ENCODE measurements at places on chromosomes 1 and 21. TPM values are rescaled to one million over a fixed set of nuclear protein-coding genes. Genes with fewer than 3 reads are reported as not detected.

Gene AADACL3
- polyA plus RNA-seq = not detected

Gene PRXL2B
- 6.0 TPM for polyA plus RNA-seq

Gene DMBX1
- polyA plus RNA-seq = not detected

Gene FALEC
- not detected for polyA plus RNA-seq

Gene C4BPA
- polyA plus RNA-seq = 1,527 TPM

Gene RAB7B
- polyA plus RNA-seq = 0.20 TPM

Gene GBP6
- not detected for polyA plus RNA-seq

DNA sequence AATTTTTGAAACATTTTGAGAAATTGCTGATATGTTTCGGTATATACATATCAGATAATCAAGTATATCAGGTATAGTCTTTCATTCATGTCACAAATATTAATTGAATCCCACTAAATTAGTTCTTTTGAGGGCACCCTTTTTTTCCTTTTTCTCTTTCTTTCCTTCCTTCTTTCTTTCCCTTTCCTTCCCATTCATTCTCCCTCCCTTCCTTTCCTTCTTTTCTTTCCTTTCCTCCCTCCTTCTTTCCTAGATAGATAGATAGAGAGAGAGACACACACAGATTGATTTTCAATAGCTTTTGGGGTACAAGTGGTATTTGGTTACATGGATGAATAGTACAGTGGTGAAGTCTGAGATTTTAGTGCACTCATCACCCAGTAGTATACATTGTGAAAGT is 5.7 kb downstream of the NSL1 start:
- DNase-seq = no peak

GRCh38 chr21:14977814-14978213 is 87.0 kb downstream of the NRIP1 start:
- DNase-seq = no peak

GRCh38 chr1:199858856-199859255 is 168.7 kb upstream of the NR5A2 start:
- DNase-seq = no peak

DNA sequence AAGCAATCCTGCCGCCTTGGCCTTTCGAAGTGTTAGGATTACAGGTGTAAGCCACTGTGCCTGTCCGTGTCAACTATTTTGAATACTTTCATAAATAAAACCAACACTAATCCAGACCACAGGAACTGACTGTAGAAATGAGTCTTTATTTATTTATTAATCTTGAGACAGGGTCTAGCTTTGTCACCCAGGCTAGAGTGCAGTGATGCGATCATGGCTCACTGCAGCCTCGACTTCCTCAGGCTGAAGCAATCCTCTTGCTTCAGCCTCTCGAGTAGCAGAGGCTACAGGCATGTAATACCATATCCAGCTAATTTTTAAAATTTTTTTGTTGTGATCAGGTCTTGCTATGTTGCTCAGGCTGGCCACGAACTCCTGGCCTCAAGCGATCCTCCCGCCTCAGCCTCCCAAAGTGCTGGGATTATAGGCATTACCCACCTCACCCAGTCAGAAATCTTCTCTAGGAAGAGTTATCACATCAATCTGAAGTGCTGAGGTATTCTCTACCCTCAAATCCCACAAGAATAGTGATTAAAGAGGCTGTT is 21.7 kb upstream of the CPLANE2 start:
- no peak for DNase-seq

- DNase-seq = no peak
These were observed 138.6 kb upstream of the EDN2 start for GRCh38 chr1:41622859-41623732.

GRCh38 chr1:160406131-160406968 is 6.0 kb downstream of the VANGL2 start:
- peak; percentile 17 for DNase-seq

GRCh38 chr1:116795482-116795829 is 41.2 kb downstream of the CD2 start:
- DNase-seq = no peak

DNA sequence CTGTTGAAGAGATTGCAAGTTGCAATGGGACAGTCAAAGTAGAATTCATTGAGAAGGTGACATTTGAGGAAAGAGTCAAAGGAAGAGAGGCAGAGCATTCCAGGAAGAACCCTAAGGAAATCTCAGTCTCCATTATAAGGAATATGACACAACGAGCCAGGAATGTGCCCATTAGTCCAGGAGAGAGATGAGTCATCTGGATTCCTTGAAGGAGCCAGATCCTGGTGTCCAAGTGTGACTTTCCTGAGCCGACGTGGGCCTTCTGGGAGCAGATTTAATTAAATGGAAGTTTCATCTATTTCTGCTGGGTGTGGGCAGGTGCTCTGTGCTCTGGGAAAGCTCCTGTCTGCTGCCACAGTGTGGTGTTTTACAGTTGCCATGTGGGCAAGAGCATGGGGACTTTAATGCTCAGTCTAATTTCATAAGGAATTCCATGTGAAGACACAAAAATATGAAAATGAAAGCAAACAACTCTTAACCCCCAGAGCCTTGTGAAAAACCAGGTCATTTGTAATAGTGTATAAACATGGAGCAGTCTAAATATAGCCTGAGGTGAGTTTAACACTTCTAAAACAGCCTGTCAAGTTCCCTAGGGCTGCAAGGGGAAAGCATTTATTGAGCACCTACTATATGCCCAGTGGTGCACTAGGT is 111.4 kb upstream of the ARTN start:
- no peak for DNase-seq

- no peak for DNase-seq
These were observed 39.2 kb upstream of the SCMH1 start for GRCh38 chr1:41281334-41281733.

DNA sequence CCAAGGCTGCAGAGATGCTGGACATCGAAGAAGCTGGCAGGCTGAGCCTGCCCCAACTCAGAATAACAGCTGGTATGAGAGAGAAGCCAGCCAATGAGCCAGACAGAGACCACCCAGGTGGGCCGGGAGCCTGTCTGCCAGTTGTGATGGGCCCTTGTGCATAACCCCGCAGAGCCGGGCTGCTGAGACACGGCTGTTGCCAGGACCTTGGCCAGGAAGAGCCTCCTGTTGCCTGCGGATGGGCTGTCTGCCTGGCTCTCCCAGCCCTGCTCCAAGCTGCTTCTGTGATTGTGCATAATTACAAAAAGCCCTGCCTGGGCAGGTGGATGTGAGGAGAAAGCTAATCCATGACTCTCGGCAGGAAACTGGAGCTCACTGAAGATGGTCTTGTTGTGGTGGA is 126.5 kb downstream of the CAPN8 start:
- no peak for DNase-seq

DNA sequence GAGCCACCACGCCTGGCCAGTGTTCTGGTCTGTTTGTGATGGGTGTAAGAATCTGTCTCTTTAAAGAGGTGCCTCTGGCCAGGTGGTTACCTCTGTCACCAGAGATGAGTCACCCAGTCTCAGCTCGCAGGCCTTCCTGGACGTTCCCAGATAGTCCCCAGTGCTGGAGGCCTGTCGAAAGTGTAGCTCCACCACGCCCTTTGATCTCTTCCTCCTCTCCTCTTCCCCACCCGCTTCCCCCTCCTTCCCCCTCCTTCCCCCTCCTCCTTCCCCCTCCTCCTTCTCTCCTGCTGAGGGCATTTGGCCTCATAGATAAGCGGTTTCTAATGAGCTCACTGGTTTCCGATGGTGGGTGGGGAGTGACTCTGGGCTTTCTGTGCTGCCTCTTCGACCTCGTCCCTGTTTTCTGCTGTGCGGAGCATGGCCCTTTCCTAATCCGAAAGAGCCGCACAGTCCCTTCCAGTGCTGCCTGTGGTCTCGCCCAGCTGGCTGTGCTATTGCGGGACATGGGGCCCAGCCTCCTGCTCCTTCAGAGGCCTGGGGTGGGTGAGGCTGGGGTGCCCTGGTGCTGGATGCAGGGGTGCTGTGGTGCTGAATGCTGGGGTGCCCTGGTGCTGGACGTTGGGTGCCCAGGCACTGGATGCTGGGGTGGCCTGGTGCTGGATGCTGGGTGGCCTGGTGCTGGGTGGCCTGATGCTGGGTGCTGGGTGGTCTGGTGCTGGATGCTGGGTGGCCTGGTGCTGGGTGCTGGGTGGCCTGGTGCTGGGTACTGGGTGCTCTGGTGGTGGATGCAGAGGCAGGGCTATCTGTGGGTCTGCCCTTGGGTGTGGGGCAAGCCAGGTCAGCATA is 19.2 kb downstream of the AGPAT3 start:
- DNase-seq = peak; percentile 85

DNA sequence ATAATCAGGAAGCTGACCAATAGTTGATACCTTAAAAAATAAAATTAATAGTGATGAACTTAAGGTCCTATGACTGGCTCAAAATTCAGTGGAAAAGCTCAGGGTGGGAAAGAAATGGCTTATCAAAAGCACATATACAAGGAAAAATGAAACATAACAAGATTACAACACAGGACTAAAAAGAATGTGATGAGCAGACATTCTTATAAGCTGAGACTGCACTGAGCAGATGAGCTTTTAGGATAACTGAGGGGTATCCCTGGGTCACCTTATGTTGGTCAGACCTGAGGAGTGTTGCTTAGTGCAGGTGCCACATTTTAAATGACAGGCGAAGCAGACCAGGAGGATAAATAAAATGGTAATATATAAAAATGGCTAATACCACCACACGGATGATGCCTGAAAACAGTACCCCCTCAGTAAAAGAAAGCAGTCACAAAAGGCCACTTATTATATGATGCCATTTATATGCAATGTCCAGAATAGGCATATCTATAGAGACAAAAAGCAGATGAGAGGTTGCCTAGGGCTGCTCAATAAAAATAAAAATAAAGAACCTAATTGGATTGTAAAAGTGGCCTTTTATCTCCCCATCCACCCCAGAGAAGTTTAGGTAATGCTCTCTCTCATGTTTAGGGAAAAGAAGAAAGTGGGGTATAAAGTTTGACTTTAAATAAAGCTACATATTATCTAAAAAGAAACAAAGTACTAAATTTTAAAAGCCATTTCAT is 163.9 kb downstream of the SLC45A1 start:
- no peak for DNase-seq

DNA sequence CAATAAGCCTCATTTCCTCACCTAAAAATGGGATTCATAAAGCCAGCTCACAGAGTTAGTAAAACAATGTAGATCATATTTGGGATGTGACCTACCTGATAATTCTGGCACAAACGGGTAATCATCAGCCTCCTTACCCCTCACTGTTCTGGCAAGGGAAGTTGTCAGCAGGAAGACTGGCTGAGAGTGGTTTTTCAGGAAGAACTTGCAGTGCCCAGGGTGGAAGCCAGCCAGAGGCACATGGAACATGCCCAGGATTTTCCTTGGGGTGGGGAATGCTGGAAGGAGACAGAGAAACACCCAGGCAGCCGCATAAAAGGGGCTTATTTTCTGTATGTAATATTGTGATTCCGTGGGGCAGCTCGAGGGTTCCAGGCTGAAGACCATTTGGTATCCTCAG is 7.7 kb upstream of the SLC5A9 start:
- no peak for DNase-seq

GRCh38 chr1:147283011-147283410 is 40.5 kb downstream of the CHD1L start:
- no peak for DNase-seq

DNA sequence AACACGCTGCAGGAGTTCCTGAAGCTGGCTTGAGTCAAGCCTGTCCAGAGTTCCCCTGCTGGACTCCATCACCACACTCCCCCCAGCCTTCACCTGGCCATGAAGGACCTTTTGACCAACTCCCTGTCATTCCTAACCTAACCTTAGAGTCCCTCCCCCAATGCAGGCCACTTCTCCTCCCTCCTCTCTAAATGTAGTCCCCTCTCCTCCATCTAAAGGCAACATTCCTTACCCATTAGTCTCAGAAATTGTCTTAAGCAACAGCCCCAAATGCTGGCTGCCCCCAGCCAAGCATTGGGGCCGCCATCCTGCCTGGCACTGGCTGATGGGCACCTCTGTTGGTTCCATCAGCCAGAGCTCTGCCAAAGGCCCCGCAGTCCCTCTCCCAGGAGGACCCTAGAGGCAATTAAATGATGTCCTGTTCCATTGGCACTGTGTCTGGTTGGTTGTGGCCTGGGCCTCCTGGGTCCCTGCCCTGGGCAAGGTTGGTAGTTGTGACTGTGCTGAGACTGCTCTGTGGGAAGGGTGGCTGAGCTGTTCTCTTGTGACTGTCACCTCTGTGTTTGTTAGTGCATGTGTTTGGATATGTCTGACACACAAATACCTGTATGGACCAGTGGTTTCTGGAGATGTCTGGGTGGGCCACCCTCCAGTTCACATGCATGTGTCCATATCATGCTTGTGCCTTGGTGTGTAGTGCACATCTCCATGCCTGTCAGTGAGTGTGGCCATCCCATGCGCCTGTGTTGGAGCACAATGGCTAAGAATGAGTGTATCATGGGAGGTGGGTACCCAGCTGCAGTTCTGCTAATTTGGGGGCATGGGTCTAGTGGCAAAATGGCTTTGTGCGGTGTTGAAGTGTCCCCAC is 1.4 kb downstream of the SH3BGRL3 start:
- DNase-seq = no peak

- DNase-seq = no peak
These were observed 243.1 kb upstream of the CXADR start for GRCh38 chr21:17269760-17270159.

DNA sequence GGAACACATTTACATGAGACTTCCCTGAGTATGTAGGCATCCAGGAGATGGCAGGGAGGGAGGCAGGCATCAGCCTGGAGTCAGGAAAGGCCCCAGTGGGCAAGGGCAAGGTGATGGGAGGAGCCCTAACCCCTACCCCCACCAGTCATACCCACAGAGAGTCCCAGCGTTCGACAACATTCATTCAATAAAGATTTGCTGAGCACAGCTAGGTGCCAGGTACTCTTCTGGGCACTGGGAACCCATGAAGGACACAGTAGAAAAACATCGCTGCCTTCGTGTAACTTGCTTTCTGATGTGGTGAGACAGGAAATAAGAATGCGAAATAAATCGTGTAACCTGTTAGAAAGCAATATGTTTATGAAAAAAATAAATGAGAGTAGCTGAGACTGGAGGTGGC is 77.3 kb upstream of the GADD45A start:
- no peak for DNase-seq

DNA sequence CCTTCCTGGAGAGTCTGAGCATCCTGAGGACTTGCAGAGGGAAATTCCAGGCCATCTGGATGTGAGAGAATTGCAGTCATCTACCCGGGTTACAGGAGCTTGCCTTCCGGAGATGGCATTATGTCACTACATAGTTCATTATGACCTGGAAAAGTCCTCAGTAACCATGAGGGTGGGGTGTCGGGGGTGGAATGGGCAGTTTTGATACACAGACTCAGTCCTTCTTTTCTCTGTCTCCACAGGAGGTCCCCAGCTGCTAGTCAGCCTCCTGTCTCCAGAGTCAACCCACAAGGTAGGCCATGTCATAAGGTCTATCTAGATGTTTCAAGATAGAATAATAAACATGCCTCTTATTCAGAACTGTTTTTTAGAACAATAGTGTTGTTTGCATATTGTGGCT is 268.2 kb upstream of the SGIP1 start:
- DNase-seq = no peak

GRCh38 chr1:19419691-19420090 is 65.6 kb downstream of the CAPZB start:
- no peak for DNase-seq

DNA sequence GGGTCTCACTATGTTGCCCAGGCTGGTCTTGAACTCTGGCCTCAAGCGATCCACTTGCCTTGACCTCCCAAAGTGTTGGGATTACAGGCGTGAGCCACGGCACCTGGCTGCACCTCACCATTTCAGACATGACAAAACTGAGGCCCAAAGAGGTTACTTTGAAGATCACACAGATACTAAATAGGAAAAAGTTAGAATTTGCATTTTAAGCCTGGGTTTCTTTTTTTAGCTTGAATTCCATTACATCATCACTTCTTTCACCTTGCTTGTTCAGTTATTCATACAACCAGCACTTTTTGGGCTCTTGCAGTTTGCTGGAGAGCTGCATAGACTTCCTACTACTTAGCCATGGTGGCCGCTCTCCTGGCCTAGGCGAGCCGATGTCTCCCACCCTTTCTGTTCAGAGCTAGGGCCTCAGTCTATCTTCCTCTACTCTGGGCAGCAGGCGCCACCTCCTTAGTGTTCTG is 16.3 kb upstream of the CD2 start:
- DNase-seq = no peak
